ENCODE measurements at places on chromosomes 5 and 9.

DNA sequence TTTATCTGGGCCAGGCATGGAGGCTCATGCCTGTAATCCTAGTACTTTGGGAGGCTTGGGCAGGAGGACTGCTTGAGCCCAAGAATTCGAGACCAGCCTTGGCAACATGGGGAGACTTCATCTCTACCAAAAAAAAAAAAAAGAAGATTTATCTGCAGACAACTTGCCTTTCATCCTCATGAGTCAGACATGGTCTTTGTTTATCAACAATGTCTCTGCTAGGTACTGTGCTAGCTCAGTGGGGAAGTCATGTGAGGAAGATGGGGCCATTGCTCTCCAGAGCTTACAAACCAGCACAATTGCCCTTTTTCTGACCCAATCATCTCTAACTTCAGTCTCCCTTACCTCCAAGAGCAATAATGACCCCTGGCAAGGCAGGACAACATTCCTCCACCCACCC is 1.6 kb downstream of the URM1 start:
- DNase-seq: no peak

- no peak for DNase-seq
Measured at GRCh38 chr5:133316346-133317343, 264.8 kb downstream of the HSPA4 start.

DNA sequence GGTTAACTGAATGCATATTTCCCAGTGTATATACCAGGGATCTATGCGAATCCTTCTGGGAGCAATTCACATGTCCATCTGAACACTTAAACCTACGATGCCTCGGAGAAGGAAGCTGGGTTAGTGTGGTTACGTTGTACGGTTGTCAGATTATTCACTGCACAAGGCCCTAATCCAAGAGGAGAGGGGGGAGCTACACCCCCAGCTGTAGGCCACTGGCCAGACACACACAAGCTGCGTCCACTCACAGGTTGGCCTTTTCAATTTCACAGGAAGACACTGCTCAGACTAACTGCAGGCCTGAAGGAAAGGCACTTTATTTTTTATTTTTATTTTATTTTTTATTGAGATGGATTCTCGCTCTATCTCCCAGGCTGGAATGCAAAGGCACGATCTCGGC is 184.5 kb upstream of the GNA14 start:
- DNase-seq: no peak

GRCh38 chr9:128913995-128914772 is 6.6 kb upstream of the PHYHD1 start:
- no peak for DNase-seq

GRCh38 chr5:37495210-37495609 is 116.1 kb downstream of the WDR70 start:
- no peak for DNase-seq

GRCh38 chr9:121437891-121438290 is 61.8 kb downstream of the GGTA1 start:
- DNase-seq: no peak

Measured in CD4-positive, alpha-beta T cell (primary cell).